Activated naive CD8-positive, alpha-beta T cell treated with anti-CD3 and anti-CD28 coated beads, Interleukin-2, amount 50 U/mL, for 16 hours (primary cell): ENCODE measurements at places on chromosomes 2 and 18.

DNA sequence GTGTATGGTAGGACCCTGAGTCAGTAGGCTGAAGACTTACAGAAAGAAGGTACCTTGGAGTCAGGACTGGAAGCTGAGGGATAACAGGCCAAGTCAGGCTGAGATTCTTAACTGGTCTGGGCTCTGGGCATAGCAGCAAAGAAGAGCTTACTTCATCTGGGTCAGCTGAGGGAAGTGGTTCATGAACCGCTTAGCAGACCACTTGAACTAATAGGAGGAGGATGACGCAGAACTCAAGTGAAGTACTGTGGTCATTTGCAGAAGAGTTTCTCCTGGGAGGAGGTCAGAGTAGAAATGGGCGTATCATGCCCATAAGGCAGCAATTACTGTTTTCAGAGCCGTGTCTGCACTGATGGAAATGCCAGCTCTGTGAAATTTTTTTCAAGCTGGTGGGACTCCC, 164.5 kb downstream of the LCLAT1 start:
- DNase-seq = no peak

DNA sequence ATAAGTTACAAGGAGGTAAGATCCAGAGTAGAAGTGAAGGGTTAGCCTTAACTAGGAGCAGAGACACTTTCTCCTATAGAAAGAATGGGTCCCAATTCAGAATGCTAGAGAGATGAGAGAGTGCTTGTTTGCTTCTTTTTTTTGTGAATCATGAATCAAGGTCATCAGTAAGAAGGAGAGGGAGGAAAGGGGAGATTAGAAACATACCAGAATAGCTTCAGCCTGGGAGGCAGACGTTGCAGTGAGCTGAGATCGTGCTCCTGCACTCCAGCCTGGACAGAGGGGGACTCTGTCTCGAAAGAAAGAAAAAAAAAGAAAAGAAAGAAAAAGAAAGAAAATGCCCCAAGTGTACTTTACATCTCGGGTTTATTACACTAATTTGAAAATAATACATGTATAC, 55.8 kb upstream of the SLC35F5 start:
- DNase-seq = no peak

DNA sequence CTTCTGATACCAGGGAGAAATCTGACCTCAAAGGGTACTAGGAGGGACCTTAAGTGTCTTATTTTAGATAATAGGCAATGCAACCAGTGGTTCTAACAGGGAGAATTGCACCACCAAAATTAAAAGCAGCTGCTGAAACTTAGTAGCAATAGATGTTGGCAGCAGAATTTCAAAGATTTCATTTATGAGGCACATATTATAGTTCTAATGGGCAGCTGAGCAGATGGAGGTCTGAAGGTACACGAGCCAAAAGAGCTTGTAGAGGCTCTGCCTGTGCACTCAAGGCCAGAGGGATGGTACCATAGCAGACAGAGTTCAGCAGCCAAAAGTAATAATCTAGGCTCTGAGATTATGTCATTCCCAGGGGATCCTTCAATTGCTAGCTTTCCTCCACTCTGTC, 87.3 kb upstream of the NCKAP5 start:
- no peak for DNase-seq

- DNase-seq = no peak
Measured at GRCh38 chr2:185502351-185502750, 236.3 kb upstream of the FSIP2 start.

DNA sequence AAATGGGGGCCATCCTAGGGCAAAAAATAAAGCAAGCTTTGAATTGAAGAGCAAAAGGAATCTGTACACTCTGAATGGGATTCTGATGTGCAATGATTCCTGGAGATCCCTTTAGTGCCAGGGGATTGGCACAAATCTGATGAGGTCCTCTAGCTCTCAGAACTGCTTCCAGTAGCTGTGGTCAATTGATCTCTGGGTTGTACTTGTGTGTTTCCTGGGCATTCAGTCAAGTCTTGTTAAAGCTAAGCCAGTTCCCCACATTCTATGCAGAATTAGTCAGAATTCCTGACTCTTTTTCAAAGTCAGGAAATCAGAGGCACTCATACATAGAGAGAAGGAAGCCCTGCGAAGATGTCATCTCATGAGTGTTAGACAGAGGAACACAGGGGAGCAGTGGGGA, 161.3 kb downstream of the DNER start:
- no peak for DNase-seq

DNA sequence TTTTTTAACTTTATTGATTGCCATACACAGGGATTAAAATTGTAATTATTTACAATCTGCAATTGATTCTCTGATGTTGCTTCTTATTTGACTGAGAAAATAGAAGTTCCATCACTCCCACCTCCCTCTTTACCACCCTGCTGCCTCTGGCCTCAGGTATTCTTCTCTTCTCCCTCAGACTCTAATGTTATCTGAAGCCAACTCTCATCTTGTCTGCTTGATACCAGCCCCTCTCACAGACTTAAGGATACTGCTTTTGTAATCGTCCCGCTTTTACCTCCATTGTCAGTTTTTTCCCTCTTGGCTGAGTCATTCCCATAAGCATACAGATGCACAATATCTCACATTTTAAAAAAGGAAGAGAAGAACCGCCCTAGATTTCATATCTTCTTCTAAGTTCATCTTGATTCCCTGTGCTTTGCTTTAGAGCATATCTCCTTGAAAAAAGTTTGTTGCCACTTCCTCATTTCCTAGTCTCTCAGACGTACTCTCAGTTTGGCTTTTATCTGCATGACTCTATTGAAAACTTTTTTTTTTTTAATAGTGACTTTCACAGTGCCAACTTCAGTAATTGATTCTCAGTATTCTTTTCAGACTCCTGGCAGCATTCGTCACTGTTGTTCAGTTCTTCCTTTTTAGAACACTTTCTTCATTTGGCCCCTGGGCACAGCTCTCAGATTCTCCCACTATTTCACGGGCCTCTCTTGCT, 31.1 kb downstream of the SPAG16 start:
- no peak for DNase-seq

DNA sequence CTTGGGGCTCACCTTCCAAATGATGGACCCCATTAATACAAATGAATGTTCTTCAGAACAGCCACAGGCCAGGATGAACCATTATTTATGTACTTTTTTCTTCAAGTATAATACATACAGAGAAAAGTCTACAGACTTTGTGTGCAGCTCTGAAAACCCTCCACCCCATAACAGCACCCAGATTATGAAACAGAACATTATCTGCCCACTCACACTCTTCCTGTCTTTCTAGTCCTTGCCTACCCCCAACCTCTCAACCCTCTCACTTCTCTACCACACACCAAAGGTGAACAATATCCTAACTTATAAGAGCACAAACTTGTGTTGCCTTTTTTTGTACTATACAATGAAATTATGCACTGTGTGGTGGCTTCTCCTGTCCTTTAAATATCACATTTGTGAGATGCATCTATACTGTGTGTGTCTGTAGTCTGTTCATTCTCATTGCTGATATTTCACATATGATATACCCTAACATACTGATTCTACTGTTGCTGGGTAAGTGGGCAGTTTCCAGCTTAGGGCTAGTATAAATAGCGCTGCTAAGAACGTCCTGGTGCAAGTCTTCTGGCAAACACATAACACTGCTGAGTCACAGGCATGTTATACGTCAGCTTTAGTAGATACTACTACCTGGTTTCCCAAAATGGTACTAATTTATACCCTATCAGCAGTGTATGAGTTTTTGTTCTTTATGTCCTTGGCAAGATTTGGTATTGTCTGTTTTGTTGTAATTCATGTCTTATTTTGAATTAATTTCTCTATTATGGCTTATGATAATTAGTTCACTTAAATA, 1.0 kb upstream of the NPHP1 start:
- no peak for DNase-seq

- DNase-seq = no peak
Measured at GRCh38 chr18:78804206-78805030, 175.2 kb upstream of the SALL3 start.

GRCh38 chr2:240991378-240992263, 6.8 kb upstream of the SNED1 start:
- no peak for DNase-seq

GRCh38 chr2:15472876-15473275, 88.3 kb downstream of the NBAS start:
- DNase-seq = no peak

DNA sequence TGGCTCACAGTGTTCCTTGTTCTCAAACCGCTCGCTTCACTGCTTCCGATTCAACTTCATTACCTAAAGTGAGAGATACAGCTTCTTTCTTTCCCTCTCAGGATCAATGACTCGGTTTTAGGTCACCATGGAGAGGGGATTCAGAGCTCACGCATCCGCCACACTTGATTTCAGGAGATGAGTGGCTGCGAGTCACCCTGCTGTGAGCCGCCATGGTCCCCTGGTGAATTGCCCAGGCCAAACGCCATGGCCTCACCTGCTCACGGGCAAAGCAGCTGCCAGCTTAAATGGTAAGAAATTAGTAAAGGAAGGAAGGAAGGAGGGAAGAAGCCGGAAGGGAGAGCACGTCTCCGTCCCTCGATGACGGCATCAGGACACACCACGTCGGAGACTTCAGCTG, 60.5 kb downstream of the ADNP2 start:
- no peak for DNase-seq

DNA sequence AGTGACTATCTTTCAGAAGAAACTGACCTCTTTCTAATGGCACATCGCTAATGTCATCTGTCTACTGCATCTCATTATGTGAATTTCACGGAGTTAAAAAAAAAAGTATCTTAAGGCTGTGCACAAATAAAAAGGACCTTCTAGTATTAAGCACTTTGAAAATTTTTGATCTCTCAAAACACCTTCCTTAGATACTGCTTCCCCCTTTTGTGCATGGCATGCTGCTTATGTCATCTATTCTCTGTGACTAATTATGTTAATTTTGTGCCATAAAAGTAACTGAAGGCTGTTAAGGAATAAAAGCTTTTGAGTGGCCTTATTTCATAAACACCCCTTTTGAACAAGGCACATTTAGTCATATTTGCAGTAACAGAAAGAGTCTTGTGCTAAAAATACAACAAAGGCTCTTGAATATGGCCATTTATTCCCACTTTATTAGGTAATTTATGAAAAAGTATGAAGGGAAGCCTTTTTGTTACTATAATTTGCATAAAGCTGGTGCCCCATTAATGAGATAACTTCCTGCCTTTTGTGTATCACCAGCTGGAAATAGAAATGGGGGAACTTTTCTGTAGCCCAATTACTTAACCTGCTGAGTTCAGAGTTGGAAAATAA, 1412.0 kb upstream of the ZEB2 start:
- no peak for DNase-seq

GRCh38 chr2:23213196-23213595, 171.8 kb upstream of the KLHL29 start:
- no peak for DNase-seq

DNA sequence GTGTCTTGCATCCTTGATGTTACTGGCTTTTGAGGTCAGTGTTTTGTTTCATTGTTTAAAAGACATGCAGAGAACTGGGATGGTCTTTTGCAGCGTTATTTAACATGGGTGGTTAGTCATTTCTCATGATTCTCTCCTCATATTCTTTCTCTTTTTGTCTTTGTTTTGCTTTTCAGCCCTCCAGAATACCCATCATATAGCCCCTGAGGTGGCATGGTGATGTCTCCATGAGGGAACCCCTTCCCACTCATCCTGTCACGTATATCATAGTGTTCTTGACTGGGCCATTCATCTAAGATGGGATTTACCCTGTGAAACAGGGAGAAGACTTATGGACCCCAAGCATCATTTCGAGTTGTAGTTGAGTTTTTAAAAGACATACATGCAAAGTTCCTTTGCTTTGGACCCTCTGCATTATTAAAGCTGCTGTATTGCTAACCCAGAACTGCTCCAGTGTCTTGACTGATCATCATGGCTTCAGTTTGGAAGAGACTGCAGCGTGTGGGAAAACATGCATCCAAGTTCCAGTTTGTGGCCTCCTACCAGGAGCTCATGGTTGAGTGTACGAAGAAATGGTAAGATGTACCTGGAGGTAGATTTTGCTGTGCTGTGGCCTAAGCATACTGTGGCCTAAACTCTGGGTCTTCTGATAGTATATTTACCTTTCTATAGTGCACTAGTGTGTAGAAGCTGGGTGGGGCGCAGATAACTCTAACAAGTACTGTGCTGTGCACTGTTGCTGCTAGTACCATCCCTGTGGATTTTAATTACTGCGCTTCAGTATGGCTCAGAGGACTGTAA, 1.4 kb downstream of the EHBP1 start:
- DNase-seq = no peak

DNA sequence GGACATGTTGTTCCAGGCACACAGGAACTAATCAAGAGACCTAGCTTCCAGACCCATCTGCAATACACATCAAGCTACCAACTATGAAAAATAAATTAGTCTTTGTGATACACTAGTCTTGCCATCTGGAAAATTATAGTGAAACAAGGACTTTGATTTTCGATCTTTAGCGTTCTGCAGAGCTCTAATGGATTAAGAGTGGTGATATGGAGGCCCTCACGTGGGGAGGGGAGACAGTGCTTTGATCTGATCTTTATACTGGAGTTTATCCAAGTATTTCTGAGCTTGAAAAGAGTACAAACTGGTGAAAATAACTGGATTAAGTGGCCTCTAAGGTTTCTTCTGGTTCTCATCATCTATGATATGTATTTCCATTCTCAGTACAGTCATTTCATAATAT, 273.4 kb upstream of the CDH7 start:
- DNase-seq = no peak

DNA sequence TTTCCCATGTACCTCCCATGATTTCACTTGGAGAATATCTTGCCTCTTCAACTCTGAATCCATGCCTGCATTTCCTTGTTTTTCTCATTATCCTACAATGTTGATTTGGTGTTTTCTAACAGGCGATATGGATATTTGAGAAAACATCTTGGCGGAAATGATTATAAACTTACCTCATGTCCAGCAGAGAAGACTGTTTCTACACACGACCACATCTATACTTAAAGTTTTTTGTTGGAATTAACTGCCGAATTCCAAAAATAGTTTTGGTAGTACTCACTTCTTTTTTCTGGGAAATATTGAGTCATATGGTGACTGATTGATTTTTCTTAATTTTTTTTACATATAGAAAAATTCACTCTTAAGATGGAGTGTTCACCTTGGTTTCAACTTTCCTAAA, 41.4 kb upstream of the TMEFF2 start:
- no peak for DNase-seq

DNA sequence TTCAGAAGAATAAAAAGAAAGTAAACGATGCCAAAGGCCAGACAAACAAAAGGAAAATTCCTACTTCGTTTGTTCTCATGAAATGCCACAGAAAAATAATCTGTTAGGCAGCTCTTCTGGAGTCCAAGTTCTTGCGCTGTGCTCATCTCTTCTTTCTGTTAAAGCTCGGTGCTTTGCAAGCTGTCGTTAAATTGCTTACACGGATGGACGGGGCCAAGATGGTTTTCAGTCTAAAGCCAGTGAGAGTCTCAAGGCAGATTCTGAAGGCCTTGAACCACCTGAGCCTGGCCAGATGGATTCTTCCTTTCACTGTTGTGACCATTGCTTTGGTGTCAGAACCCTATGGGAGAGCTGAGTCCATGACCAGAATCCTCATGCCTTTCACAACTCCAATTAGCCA, 97.6 kb upstream of the RMDN2 start:
- no peak for DNase-seq

GRCh38 chr18:69567813-69568488, 167.3 kb downstream of the DOK6 start:
- no peak for DNase-seq

- DNase-seq = no peak
Measured at GRCh38 chr2:10350761-10351160, 48.1 kb downstream of the HPCAL1 start.

GRCh38 chr2:216498070-216498378, 620 bp upstream of the RPL37A start:
- no peak for DNase-seq

GRCh38 chr2:45943219-45944044, 292.0 kb downstream of the PRKCE start:
- DNase-seq = no peak

- DNase-seq = no peak
Measured at GRCh38 chr2:38791744-38792143, 13.7 kb downstream of the GEMIN6 start.
